ENCODE measurements at places on chromosomes 1 and 21.
A peak's percentile ranks its signal among the peaks of the same experiment; 100 is the strongest.

- DNase-seq = no peak
These were observed 16.0 kb upstream of the PIGV start for GRCh38 chr1:26771643-26772321.

- no peak for DNase-seq
These were observed 11.6 kb upstream of the SAMD11 start for GRCh38 chr1:911875-912739.

DNA sequence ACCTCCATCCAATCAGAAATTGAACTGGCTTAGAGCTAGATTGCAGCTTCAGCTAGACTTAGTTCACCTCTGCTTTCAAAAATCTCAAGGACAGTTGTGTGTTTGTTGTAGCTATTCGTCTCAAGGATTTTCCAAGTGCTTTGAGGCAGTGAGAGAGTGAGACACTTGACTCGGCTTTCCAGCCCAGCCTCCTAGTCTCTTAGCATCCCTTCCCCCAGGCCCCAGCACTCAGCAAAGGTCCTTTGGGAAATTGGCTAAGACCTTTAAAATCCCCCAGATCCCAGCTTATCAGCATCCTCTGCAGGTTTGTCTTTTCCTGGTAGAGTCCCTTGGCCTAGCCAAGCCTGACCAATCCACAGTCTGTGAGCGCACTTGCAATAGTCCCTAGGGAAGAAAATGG lies 47.9 kb upstream of the PROX1 start:
- DNase-seq = no peak

DNA sequence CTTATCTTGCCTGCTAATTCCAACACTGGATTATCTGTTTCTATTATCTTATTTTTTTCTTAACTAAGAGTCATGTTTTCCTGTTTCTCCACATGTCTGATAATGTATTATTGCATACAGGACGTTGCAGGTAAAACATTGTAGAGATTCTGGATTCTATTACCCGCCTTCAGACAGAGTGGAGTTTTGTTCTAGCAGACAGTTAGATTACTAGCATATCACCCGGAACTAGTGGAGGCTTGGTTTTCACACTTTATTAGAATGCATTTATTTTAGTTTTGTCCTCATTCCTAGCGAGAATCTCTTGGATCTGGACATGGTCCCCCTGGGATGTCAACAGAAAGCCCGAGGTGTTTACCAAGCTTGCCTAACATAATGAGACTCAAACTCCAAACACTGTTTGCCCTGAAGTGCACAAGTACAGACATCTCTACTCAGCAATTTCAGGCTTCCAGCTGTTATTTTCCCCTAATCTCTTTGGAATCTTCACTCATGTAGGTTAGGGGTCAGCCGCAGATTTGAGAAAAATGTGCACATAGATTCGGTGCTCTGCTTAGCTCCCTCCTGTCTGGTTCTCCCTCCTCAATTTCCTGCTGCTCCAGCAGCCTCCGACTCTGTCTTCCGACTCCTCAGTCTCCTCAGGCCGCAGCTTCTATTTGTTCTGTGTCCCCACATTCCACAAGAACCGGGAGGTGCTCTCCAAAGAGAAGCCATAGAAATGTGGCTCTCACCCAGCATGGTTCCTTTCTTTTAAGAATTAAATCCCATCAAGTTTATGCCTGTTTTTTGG lies 36.8 kb upstream of the PTPRF start:
- DNase-seq = no peak

- no peak for DNase-seq
These were observed 88.8 kb downstream of the NR5A2 start for GRCh38 chr1:200116324-200116723.

DNA sequence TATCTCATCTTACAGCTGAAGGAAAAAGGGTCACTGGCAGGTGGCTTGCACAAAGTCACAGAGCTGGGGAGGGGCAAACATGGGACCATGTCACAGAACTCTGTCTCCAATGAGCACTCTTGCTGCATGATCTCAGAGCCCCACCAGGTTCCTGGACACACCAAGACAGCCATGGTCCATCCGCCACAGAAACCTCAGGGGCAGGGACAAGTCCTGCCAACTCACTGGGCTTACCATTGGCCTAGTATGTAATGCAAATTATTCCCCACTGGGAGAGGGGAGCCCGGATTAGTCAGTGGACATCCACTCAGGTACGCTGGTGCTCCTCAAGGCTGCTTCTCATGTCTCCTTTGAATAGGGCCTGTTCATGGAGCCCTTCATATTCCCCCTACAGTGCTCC lies 14.2 kb downstream of the S100A7A start:
- DNase-seq = no peak

GRCh38 chr1:111886741-111887140 lies 102.7 kb downstream of the KCND3 start:
- no peak for DNase-seq

DNA sequence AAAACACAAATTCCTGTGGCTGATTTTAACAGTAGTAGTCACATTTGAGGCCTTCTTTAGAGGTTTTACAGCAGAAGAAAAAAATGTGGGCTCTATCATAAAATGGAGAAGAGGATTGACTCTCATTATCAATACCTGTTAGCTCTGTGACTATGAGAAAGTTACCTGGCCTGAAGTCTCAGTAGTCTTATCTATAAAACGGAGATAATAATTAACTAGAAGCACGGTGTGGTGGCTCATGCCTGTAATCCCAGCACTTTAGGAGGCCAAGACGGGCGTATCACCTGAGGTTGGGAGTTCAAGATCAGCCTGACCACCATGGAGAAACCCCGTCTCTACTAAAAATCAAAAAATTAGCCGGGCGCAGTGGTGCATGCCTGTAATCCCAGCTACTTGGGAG lies 90.4 kb upstream of the PLPPR4 start:
- no peak for DNase-seq

DNA sequence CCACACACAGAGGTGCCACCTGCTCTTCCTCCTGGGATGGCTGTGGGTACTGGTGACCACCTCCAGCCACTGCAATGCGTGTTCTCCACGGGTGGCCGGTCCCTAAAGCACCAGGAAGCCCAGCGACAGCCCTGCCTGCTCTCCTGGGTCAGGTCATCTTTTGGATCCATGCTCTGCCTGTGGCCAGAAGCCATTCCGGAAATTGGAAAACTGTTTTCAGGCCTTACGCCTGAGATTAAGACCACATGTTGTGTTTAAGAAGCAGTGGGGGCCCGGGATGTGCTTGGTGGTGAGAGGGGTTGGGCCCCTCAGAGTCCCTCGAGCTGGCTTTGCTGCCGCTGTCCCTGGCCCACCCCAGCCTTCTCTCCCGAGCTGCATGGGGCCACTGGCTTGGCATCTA lies 150.8 kb downstream of the PEX14 start:
- DNase-seq = no peak

DNA sequence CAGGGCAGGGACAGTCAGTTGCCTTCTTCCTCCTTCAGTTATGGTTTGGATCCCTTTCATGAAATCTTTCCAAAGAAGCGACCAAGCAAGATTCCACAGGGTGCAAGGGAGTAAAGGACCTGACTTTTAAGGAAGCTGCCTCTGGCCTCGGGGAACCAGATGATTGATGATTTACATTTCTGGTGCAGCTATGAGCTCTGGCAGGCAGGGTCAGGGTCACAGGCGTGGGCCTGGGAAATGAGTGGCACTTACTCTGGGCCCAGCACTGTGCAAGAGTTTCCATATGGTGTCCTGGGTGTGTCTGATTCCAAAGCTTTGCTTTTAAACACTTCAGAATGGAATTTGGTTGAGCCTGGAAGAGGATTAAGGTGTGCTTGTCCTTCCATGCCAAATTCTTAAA lies 7.2 kb upstream of the CRABP2 start:
- no peak for DNase-seq

GRCh38 chr1:221522529-221522940 lies 219.4 kb downstream of the DUSP10 start:
- no peak for DNase-seq

DNA sequence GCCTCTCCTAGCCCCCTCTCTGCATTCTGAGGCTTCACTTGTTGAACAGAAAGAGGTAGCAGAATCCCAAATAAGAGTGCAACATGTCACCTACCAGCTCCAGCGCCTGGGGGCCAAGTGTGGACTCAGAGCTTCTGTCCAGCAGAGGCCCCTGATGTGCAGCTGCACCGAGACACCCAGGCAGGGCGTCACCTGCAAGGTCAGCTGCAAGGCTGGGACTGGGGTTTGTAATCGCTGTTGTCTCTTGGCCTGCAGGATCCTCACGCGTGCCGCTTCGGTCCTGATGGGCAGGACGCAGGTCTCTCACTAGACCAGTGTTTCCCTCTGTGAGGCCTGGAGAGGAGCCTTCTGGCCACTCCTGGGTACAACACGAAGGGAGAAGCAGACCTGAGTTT lies 4.3 kb upstream of the SLX9 start:
- no peak for DNase-seq

- DNase-seq = no peak
These were observed 810.6 kb upstream of the ADGRL4 start for GRCh38 chr1:79817031-79817560.

DNA sequence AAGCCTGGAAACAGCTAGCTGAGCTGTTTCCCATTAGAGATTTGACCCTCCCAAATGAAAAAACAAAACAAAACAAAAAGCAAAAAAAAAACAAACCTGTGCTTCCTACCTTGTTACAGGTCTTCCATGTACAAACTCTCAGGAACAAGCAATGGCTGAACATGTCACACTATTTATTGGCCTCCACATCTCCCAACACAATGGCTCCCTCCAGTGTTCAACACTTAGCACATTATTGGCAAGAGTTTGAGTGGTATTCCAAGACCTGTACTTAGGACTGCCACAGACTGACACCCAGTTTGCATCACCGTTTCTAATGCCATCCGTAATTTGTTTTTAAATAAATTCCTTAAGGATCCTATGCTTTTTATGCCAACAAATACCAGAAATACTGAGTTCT lies 195.0 kb upstream of the OLFM3 start:
- no peak for DNase-seq

DNA sequence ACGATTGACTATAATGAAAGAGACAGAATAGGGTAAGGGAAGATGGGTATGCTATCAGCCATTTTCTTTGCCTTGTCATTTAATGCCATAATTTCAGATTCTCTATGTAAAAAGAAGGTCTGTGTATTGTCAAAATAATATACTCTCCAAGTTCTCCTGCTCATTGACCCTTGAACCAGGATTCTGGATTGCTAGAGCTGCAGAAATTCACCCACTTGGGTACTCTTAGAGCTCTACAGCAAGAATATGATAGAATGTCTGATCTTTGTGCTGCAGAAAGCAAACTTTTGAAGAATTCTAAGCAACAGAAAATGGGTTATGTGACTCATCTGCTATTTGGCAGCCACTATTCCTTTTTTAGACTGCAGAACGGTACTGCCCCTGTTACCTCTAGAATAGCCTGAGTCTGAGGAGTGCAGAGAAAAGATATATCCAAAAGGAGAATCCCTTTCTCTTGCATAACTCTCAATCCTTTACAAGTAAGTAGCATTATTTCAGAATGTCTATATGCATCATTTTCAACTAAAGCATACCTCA lies 78.2 kb upstream of the TENT5C start:
- DNase-seq = no peak

GRCh38 chr1:7539769-7540175 lies 231.3 kb upstream of the VAMP3 start:
- DNase-seq = peak; percentile 34

DNA sequence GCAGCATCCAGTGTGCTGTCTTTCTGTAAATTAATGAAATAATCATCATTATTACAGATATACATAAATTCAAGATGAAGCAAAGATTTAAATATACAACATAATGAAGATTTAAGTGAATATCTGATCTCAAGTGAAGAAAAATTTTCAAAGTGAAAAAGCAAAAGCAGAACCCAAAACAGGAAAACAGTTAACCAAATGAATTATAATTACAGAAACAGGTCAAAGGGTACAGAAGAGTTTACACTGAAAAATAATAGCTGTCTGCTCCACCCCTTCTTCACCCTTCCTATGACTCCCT lies 44.8 kb upstream of the GTF2B start:
- DNase-seq = no peak

- DNase-seq = no peak
These were observed 15.7 kb downstream of the FOXJ3 start for GRCh38 chr1:42319128-42319851.

DNA sequence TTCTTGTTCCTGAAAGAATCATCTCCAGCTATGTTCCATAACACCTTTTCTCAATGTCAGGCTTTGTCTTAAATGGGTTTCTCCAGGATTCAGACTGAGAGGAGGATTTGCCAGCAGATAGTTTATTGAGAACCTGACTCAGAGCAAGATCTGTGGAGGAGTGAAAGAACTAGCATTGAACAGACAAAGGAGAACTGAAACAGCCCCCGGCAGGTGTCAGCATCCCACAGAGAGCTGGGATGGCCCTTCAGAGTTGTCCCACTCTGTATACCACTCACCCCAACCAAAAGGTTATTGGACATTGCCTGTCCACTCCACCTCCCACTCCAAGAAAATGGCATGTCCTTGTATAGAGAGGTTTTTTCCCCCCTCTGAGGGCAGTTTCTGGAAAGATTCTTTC lies 270.7 kb downstream of the PAPPA2 start:
- no peak for DNase-seq

DNA sequence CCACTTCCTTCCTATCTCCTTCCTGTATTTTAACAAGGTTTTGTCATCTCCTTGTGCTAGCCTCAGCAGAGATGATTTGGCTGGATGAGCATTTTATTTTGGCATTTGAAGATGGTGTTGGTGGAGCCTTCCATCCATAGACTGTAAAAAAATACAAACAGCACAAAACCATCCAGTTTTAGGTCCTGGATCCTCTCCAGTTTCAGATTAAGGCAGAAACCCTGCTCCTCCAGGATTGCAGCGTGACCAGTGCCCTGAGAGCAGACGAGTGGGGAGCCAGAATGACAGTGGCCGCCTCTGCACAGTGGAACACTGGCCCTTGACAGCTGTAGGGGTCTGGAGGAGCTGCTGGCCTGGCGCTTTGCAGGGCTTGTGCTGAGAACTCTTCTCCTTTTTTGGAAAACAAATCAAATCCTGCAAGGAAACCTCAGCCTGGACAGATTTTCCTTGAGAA lies 72.2 kb upstream of the GADD45A start:
- no peak for DNase-seq

GRCh38 chr1:190168116-190168892 lies 309.4 kb downstream of the BRINP3 start:
- no peak for DNase-seq

DNA sequence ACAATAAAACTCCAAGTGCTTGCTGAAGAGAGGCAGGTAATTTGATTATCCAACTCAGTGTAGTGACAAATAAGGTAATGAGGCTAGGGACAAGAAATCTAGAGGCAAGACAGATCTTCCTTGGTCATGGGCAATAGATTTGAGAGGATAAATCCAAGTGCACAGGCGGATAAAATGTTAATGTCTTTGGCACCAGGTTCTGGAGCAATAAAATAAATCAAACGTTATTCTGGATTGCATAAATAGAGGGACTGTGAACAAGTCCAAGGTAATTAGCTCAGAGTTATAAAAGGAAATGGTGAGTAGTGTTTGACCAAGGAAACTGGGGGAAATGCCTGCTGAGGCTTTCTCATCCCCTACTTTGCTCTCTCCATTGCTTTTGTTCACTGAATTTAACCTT lies 329.3 kb upstream of the PROX1 start:
- DNase-seq = no peak

All from NCI-H1436 treated with DMSO at 0.1 percent for 48 hours (cell line).